ENCODE measurements at places on chromosomes 3 and 15.

- DNase-seq = no peak
Observed at GRCh38 chr3:14837878-14838258, 19.1 kb downstream of the FGD5 start.

DNA sequence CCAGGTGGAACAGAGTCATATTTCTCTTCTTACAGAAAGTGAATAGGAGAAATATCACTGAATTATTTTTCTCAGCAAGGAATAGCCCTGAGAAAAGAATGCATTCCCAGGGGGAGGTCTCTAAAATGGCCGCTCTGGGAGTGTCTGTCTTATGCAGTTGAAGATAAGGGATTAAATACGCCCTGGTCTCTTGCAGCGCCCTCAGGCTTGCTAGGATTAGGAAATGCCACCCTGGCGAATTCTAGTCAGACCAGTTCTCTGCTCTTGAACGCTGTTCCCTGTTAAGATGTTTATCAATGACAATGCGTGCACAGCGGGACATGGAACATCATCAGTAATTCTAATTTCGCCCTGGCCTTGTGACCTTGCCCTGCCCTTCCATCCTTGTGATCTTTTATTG is 949.0 kb upstream of the SEMA6D start:
- DNase-seq = no peak

- no peak for DNase-seq
Observed at GRCh38 chr3:49717959-49718857, 1.3 kb downstream of the AMIGO3 start.

GRCh38 chr15:33380406-33380805 is 69.6 kb downstream of the RYR3 start:
- no peak for DNase-seq

GRCh38 chr3:42780892-42781700 is 8.0 kb upstream of the CCDC13 start:
- no peak for DNase-seq

DNA sequence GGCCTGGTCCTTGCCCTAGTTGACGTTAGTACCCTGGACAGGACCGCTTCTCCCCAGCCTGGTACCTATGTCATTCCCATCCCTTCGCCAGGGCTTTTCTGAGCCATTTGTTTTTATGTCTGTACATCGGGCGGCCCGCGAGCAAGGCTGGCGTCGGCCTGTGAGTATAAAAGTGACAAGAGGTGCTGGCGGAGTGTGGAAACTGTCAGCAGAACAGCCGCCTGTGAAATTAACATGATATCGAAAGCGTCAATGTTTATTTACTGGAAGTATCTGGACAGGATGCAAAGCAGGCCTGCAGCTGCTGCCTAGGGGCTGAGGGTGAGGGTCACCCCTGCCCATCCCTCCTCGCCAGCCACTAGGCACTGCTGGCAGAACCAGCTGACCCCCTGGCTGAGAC is 33.4 kb downstream of the LINGO1 start:
- no peak for DNase-seq

GRCh38 chr3:138549179-138549977 is 44.7 kb downstream of the CEP70 start:
- DNase-seq = no peak

DNA sequence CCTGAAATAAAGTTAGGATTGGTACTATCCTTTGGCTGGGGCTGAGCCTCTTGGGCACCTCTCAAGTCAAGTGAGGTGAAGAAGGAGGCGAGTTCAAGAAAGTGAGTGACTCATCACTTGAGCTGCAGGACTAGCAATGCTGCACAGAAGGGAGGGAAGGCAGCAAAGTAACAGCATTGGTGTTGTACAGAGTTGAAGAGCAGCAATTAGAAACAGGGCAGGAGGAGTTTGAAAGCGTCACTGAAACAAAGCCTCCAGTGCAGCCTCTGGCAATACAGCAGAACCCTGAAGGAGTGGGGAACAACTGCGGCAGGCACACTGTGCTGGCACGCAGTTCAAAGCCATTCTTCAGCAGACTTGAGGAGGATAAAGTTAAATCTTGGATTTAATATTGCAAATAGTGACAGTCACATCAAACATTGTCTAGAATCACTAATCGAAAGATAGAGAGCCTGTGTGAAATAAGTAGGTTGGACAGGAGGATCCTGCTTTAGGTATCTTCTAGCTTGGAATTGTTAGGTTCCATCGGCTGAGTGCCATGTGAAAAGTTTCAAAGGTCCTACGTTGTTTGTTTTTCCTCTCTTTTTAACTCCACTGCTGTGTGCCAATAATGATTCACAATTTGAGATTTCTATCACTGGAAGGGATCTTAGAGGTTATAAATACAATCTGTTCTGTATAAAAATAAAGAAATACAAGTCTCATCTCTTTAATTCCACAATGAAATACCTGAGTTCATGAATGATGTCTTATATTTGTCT is 479.8 kb downstream of the NAALADL2 start:
- no peak for DNase-seq

DNA sequence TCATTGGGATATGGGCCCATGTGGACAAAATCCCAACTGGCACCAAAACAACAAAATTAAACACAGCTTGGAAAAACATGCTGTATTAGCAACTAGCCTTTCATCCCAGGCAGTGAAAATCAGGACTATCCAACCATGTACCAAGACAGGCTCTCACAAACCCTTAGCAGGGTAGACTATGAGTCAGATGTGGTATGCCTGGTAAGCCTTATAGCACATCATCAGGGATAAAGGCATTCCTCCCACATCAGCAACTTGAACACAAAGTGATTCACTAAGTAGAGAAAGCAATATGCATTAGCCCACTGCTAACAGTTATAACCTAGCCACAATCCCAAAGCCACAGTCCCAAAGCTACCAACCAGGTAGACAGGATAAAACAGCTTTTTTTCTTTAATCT is 8.0 kb downstream of the CEP152 start:
- DNase-seq = no peak

GRCh38 chr3:128484404-128485281 is 8.4 kb downstream of the GATA2 start:
- DNase-seq = no peak

DNA sequence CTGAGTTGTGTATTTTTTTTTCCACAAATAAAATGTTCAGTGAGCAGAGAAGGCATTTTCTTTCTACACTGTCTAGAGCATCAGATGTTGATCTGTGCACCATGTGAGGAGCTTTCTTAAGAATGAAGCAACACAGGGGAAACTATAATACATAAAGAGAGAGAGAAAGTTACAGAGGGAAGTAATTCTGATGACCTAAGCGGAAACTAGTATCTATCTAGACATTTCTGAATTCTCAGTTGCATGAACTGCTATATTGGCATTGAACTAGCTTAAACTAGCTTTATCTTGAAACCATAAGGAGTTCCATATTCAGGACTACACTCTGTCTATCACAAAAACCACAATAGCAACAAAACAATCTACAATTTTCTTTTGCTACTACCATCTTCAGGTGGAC is 822.4 kb downstream of the VGLL3 start:
- DNase-seq = no peak

GRCh38 chr15:39404767-39405181 is 176.1 kb upstream of the THBS1 start:
- DNase-seq = no peak

All from activated CD8-positive, alpha-beta memory T cell treated with anti-CD3 and anti-CD28 coated beads for 4 hours (primary cell).